ENCODE measurements at places on chromosomes 3 and 15.

- DNase-seq = no peak
Observed at GRCh38 chr3:152243721-152244516, 24.8 kb upstream of the MBNL1 start.

GRCh38 chr15:59419170-59419569, 18.8 kb upstream of the FAM81A start:
- DNase-seq = no peak

- DNase-seq = no peak
Observed at GRCh38 chr3:195241592-195242355, 29.2 kb downstream of the XXYLT1 start.

DNA sequence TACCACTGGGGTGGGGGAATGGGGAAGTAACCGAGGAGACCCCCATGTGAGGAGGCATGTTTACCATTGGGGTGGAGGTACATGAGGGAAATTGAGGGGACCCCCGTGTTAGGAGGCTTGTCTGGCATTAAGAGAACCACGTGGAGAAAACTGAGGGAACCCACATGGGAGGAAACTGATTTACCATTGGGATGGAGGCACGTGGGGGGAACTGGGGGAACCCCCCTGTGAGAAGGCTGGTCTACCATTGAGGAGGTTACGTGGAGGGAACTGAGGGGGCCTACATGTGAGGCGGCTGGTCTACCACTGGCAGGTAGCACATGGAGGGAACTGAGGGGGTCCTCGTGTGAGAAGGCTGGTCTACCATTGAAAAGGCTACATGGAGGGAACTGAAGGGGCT, 159.4 kb downstream of the FBLN2 start:
- no peak for DNase-seq

GRCh38 chr3:53493595-53493962, 832 bp upstream of the CACNA1D start:
- no peak for DNase-seq

DNA sequence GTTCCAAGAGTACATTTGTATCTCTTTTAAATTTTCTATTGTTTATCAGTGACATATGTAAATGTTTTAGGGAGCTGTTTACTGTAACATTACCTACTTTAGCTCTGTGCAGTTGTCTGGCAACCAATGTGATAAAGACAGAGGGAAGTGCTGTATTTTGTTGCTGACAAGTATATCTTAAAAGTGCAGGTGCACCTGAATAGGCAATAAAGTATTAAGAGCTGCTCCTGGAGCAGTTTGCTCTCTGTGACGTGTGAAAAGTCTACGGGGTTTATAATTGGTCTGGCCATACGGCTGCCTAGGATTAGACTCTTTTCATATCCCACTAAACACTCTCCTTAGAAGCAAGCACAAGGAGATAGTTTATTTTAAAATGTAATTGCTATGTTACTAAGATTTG, 178.3 kb downstream of the IGF1R start:
- DNase-seq = peak; percentile 20

- no peak for DNase-seq
Observed at GRCh38 chr3:86029590-86029989, 961.4 kb downstream of the VGLL3 start.

GRCh38 chr3:146594843-146595482, 10.2 kb downstream of the PLSCR5 start:
- DNase-seq = no peak

DNA sequence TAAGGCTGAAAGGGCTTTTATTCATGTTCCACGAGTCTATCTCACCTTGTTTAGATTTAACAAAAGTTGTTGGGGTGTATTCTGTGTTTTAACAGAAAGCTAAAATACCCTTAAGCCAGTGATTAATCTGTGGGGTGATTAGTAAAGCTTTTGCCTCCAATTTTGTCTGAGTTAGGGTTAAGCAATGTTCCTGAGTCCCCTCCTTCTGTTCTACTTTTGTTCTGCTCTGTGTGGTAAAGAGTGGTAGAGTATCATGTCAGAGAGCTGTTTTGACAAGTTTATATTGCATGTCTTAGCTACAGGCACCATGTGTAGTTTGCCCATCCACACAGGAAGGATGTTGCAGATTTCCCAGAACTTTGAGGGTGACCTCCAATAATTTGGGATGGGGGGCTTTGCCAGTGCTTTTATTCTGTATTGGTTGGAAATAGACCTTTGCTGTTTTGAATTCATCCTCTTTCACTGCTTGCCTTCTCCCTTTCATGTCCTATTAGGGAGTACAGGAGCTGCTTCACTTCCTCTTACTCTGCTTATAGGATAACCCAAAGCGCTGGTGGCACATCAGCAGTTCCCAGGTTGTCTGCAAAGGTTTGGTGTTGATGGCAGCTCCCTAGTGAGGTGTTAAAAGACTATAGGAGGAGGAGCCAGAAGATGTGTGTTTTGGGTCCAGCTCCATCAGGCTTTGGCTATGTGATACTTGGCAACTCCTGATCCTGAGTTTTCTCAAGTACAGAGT, 7.4 kb downstream of the PDE8A start:
- DNase-seq = no peak

DNA sequence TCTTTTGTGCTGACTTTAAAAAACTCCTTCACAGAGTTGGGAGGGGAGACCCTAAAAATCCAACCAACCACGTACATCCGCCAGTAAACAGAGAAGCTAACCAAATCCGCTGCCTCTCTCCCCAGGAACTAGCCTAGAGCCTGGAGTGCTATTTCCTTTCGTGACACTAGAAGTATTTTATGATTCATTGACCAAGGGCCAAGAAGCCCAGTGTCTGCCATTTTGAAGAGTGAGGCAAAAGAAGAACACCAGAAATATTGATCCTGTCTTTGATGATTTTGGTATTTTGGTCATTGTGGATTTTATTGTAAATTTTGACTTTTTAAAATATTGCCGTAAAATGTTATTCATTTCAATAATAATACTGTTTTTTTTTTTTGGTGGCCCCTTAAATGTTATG, 10.5 kb upstream of the CTSH start:
- no peak for DNase-seq

GRCh38 chr3:35643495-35643894, 4.2 kb downstream of the ARPP21 start:
- no peak for DNase-seq
